ENCODE measurements at places on chromosomes 7 and 10. TPM values are rescaled to one million over a fixed set of nuclear protein-coding genes. Genes with fewer than 3 reads are reported as not detected.

- peaks cover 7% of the 10 kb centered on the region for H3K4me1 ChIP-seq
- H3K27ac ChIP-seq = peak overlapping the region; percentile 47
- peaks cover 39% of the 10 kb centered on the region for H3K36me3 ChIP-seq
- H3K27me3 ChIP-seq = no peaks in the 10 kb centered on the region
Observed at GRCh38 chr10:13669182-13669855, 82.6 kb downstream of the PRPF18 start.

Gene OPN1SW
- not detected for total RNA-seq

DNA sequence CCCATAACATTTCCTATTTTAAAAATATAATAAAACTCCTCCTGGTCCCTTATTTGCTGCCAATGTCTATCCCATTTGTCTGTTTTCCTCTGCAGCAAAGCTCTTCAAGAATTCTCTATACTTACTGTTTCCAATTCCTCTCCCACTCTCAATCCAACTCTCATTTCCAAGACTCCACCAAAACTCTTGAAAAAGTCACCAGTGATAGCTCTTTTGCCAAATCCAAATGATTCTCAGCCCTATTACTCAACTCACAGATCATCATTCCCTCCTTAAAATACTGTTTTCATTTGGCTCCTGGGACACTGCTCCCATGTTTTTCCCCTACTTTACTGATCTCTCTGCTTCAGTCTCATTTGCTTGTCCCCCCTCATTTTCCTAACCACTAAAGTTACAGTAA, 139.4 kb downstream of the HIBADH start:
- no peak overlapping the region for H3K4me3 ChIP-seq
- no peaks in the 10 kb centered on the region for H3K27me3 ChIP-seq
- H3K4me1 ChIP-seq = no peaks in the 10 kb centered on the region

DNA sequence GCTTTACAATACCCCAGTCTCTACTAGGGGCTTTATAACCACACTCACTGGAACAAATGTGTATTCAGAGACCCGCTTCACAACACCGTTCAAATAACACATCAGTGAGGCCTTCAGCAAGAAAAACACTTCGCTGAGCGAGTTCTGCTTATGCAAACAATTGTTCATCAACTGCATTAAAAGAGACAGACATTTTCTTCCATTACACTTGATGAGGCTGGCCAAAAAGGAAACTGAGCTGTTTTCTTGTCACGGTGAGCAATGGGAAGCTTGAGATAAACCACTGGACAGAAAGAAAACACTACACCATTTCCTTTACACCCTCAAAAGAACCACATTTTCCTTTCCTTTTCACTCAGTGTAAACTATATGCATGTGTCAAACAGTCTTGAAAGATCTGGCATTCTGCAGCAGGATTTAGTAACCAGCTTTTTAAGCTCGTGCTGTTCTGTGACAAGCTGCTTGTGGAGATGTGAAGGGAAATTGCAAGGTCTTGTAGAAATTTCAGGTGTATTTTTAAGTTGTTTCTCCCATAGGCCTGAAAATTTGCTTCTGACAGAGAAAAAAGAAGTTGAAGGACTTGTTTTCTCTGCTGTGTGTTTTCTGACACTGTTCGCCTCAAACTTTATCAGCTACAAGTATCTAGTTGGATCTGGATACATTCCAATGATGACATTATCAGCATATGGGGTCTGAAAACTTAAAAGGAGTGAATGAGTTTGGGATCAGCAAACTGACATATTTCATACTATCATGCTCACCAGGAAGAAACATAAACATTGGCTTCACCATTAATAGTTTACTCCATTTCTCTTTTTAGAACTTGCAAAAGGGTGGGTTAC, 693.1 kb downstream of the PARD3 start:
- no peaks in the 10 kb centered on the region for H3K36me3 ChIP-seq
- H3K4me3 ChIP-seq = no peak overlapping the region
- no peaks in the 10 kb centered on the region for H3K27me3 ChIP-seq

- no peak for DNase-seq
- no peak overlapping the region for H3K27ac ChIP-seq
- no peaks in the 10 kb centered on the region for H3K27me3 ChIP-seq
- H3K4me1 ChIP-seq = no peaks in the 10 kb centered on the region
- no peaks in the 10 kb centered on the region for H3K36me3 ChIP-seq
Observed at GRCh38 chr10:58996063-58996462, 180.4 kb upstream of the PHYHIPL start.

- H3K27ac ChIP-seq = no peak overlapping the region
- no peaks in the 10 kb centered on the region for H3K36me3 ChIP-seq
Observed at GRCh38 chr10:123742751-123743440, 76.7 kb downstream of the GPR26 start.

DNA sequence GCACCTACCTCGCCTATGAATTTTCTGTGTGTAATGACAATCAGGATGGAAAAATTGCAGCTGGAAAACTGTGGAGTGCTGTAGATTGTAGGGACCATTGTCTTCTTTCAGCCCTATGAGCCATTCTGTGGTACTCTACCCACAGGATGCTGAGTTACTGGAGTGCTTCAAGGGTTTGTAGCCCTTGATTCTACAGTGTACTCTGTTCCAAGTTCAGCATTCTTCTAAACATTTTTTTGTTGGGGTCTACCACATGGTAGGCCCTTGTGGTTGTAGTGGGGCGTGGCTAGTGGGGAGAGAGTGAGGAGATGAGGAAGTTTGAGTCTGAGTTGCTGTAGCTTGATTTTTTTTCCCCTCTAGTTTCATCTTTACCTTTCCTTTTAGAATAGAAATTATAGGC, 33.5 kb downstream of the REEP3 start:
- H3K27ac ChIP-seq = no peak overlapping the region
- no peak for DNase-seq
- no peak overlapping the region for H3K4me3 ChIP-seq
- no peaks in the 10 kb centered on the region for H3K36me3 ChIP-seq
- H3K4me1 ChIP-seq = peaks cover 7% of the 10 kb centered on the region
- H3K27me3 ChIP-seq = no peaks in the 10 kb centered on the region

DNA sequence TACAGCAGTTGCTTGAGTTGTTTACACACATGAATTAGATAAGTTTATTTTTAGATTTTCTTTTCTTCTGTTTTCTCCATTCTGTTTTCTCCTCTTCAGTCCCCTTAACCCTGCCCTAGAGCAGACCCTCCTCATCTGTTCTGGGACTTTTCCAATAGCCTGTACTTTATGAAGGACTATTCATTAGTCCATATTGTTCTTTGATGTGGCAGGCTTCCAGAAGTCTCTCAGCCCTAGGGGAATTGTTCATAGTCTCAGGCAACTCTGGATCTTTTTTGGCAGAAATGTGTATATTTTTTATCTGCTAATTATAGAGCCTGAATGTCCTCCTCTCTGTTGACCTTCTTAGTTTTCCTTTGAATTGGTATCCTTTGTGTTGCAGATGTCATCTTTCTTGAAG, 25.4 kb downstream of the KAT6B start:
- peaks cover 31% of the 10 kb centered on the region for H3K4me1 ChIP-seq
- no peak overlapping the region for H3K27ac ChIP-seq
- H3K4me3 ChIP-seq = no peak overlapping the region
- no peaks in the 10 kb centered on the region for H3K36me3 ChIP-seq

DNA sequence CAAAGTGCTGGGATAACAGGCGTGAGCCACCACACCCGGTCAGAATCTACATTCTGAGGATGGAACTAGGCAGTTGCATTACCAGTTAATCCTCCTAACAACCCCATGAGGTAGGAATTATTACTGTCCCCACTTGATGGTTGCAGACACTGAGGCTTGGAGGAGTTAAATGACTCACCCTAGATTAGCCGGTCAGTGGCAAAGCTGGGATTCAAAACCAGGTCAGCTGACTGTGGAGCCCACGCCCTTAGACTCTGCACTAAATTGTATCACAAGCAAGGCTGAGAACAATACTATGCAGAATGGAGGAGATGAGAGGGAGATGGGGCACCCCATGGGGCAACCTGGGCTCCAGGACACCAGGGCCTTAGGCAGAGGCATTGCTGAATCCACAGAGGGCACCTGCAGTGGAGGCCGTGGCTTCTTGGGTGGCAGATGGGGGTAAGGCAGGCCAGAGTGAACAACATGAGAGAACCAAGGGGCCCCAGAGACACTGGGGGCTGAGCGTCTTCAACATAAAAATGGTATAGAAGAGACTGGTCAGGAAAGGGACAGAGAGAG, 723.4 kb downstream of the PARD3 start:
- no peaks in the 10 kb centered on the region for H3K27me3 ChIP-seq
- no peak overlapping the region for H3K27ac ChIP-seq
- no peaks in the 10 kb centered on the region for H3K36me3 ChIP-seq
- no peak overlapping the region for H3K4me3 ChIP-seq
- no peak for DNase-seq

Gene PNLIPRP2
- not detected for total RNA-seq

DNA sequence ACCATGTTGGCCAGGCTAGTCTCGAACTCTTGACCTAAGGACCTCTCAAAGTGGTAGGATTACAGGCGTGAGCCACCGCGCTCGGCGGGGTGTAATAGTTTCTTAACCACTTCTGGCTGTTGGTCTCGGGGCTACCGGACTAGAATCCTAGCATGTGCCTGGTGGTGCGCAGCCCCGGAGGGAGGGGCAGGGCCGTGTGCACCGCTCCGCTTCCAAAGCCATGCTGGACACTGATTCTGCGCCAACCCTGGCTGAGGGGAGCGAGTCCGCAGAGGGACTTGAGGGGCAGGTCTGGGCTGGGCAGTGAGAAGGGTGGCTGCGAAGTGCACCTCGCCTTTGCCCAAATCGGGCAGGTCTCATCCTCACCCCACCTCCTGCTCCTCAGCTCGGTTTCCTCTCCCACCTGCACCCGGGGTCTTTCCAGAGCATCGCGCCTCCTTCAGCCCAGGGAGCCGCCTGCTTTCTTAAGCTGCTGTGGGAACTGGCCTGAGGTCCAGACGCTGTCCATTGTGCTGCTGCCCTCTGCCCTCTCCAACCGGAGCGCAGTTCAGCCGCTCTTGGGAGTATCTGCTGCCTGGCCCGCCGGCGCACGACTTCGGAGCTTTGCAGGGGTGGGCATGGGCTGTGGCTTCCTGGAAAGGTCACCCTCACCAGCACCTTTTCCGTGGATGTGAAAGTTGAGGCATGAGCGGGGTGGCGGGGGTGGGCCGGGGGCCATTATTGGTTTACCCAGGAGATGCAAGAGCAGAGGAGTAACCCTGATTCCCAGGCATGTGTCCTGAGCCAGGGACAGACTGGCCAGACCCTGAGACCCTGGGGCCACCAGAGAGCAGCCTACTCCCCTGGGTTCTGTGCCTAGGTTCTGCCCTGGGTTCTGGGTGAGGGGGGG, 422.6 kb upstream of the NUPR2 start:
- no peak overlapping the region for H3K27ac ChIP-seq
- DNase-seq = peak; percentile 65
- no peaks in the 10 kb centered on the region for H3K36me3 ChIP-seq
- no peak overlapping the region for H3K4me3 ChIP-seq

Gene AGAP3
- 171 TPM for total RNA-seq

Gene RARRES2
- total RNA-seq = 114 TPM

Gene ARMC3
- total RNA-seq = 0.57 TPM

DNA sequence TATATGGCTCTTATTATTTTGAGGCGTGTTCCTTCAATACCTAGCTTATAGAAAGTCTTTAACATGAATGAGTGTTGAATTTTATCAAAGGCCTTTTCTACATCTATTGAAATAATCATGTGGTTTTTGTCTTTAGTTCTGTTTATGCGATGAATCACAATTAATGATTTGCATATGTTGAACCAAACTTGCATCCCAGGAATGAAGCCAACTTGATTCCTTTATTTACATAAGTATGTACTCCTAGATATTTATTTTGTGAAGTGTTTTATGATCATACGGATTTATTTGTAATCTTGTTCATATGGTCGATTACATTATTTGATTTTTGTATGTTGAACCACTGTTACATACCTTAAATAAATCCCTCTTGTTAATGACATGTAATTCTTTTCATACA, 244.3 kb upstream of the KCND2 start:
- no peaks in the 10 kb centered on the region for H3K36me3 ChIP-seq
- H3K4me3 ChIP-seq = no peak overlapping the region

GRCh38 chr10:69421611-69422308, 5.0 kb upstream of the TACR2 start:
- H3K36me3 ChIP-seq = no peaks in the 10 kb centered on the region
- DNase-seq = no peak
- H3K27me3 ChIP-seq = no peaks in the 10 kb centered on the region
- H3K27ac ChIP-seq = peak overlapping the region; percentile 72
- no peak overlapping the region for H3K4me3 ChIP-seq

Gene CCDC3
- 0.98 TPM for total RNA-seq

Gene NUPR2
- total RNA-seq = 1.4 TPM

GRCh38 chr10:3287572-3288445, 115.2 kb upstream of the PITRM1 start:
- no peaks in the 10 kb centered on the region for H3K27me3 ChIP-seq
- H3K27ac ChIP-seq = no peak overlapping the region
- H3K4me1 ChIP-seq = no peaks in the 10 kb centered on the region
- H3K36me3 ChIP-seq = no peaks in the 10 kb centered on the region
- H3K4me3 ChIP-seq = no peak overlapping the region

Gene SPOCK2
- total RNA-seq = 300 TPM

Gene CALML5
- not detected for total RNA-seq

DNA sequence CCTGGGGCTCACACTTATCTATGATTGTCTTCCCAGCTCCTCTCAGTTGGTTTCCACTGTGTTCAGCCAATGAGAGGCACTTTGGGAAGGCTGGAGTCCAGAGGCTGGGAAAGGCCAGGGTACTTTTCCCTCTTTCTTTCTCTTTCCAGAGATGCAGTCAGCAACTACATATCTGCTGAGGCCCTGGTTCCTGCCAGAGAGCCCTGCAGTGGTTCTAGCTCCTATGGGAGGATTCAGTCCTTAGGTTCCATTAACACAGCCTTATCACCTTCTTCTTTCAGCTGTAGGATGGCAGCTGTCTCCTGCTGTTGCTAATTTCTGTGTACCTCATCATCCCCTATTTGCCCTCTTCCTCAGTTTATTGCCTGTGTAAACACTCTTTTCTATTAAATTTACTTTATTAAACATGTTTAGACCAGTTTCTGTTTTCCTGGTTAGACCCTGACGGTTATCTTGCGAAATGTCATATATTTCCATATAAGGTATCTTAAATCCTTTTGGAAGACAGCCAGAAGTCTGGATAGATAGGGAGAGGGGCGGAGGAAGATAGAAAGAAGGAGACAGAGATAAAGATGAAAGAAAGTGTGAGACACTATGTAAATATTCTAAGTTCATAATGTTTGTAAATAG, 100.3 kb downstream of the HGF start:
- H3K4me3 ChIP-seq = no peak overlapping the region
- H3K36me3 ChIP-seq = no peaks in the 10 kb centered on the region
- no peaks in the 10 kb centered on the region for H3K27me3 ChIP-seq

DNA sequence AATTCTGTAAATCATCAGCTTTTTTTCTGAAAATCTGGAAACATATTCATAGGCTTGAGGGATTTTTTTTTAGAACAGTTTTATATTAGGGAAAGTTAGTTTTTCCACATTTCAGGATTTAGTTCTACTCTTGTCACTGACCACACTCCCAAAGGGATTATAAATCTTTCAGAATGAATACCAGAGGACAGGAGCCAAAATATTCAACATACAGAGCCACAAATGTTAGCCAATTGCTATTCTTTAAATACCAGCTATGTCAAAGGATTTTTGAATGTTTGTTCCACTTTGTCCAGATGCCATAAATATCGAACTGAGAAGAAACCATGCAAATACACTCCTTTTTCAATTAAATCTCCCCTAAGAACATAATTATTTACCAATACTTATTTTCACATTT, 50.7 kb downstream of the ODAD2 start:
- H3K36me3 ChIP-seq = no peaks in the 10 kb centered on the region
- no peak for DNase-seq
- no peak overlapping the region for H3K27ac ChIP-seq
- no peaks in the 10 kb centered on the region for H3K27me3 ChIP-seq
- H3K4me1 ChIP-seq = no peaks in the 10 kb centered on the region
- H3K4me3 ChIP-seq = no peak overlapping the region

Data from upper lobe of left lung (tissue), 6 donors.